ENCODE measurements at places on chromosomes 12 and 14. TPM values are rescaled to one million over a fixed set of nuclear protein-coding genes. Genes with fewer than 3 reads are reported as not detected.

GRCh38 chr12:54082397-54082892 is 28.8 kb downstream of the HOXC4 start:
- peak; percentile 45 for DNase-seq

GRCh38 chr14:102200690-102201352 is 61.1 kb downstream of the WDR20 start:
- DNase-seq, result no peak

- DNase-seq, result peak; percentile 33
Measured at GRCh38 chr12:38905480-38906351, at the start of gene CPNE8. TSS of gene CPNE8 (minus strand) at chr12:38905591. CDS start at chr12:38905534, 57 bp downstream.

GRCh38 chr12:67276421-67276820 is 7.3 kb downstream of the CAND1 start:
- no peak for DNase-seq

DNA sequence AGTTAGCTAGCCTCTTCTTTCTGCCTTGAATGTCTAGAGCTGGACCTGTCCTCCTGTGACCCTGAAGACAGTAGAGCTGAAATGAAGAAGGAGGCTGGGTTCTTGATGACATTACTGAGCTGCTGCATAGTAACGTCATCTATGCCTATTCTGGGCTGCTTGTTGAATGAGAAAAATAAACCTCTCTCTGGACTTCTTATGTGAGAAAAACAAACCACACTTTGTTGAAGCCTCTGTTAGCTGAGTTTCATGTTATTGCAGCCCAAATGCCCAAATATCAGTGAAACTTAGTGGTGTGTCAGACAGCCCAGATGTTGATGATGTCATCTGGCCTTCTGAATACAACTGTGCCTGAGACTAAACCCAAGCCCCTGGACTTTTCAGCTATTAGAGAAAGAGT is 67.0 kb upstream of the MAX start:
- no peak for DNase-seq

DNA sequence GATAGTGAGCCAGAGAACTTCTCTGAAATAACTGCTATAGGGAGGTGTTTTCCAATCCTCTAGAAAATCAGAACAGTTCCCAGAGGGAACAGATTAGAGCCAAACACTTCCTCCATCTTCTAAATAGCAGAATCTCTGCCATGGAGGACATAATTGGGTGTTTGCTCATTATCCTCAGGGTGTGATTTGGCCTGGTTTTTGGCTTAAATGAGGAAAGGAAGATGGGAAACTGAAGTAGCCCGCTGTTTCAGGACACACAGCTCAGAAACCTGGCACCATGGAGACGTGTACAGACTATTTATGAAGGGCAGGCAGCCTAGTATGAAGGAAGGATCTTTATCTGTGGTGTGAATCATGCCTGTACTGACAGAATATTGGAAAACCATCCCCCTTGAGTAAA is 231.7 kb upstream of the PRKD1 start:
- DNase-seq, result no peak

DNA sequence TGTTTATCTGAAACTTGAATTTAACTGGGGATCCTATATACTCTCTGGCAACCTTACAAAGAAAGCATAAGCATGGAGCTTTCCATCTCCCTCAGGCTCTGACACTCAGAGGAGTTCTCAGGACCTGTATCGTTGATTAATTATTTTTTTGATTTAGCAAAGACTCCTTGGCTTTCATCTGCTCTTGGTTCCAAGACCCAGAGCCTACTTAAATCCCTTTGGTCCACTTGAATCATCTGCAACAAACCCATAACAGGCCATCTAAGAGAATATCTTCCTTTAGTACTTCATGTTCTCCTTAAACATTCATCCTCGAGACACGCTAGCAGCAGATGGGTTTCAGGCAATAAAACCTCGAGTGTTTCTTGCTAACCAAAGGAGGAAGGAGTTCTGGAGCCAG is 85.4 kb downstream of the ZFP36L1 start:
- DNase-seq, result no peak

DNA sequence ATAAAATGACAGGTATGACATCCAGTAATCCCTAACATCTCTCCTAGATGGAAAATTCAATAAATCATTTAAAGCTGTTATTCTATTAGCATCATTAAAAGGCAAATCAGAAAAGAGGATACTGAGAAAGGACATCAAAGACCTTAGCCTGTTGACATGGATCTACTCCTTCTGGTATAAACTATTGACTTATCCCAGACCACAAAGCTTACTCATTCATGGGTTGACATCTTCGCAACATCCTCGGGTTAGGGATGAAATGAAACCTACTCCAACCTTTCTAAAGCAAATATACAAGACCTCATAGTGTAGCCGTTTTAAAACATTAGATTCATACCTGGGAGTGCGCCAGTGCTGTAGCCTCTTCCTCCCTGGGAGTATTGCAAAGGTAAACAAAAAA is 191.5 kb upstream of the BTG1 start:
- no peak for DNase-seq

DNA sequence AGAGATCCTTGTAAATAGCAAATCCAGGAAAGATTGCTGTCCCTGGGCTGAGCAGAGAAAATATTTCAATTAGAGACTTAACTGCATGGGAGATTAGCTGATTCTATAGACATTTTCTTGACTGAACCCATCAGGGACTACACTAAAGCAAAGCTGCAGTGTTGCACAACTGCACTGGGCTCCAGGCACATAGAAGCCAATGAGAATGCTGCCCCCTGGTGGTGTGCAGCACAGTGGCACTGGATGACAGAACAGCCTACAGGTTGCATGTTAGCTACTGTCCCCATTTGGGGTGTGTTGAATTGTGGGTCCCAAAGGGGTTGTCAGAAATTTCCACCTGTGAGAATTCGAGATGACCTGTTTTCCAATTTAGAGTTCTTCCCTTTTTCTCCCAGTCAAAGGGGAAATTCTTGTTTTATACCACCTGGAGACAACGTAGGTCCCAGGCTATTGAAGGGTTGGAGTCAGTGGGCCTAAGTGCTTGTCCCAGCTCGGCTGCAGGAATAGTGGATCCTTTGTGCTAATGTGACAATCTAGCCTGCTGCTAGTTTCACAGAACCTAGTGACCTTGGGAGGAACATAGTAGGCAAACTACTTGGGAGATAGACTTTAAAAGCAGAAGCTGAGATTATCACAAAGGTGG is 114.7 kb downstream of the SLC8A3 start:
- peak; percentile 55 for DNase-seq

GRCh38 chr12:32217354-32218310 is 111.0 kb downstream of the BICD1 start:
- DNase-seq, result no peak

DNA sequence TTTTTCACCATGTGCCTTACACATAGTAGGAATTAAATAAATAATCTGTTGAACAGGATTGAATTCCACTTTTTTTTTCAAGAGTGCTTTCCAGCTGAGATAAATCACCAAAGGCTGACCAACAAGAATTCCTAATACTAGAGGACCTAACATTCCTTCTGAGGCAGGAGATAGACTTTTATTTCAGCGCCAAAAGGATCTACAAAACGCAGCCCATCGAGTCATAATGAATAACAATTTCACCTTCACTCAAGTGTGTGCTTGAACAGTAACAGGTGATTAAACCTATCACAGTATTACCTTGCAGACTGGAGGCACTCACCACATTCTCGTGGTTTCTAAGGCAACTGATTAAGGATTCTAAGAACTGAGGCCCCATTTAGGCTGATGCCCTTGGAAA is 224.3 kb upstream of the ATP2B1 start:
- no peak for DNase-seq

- no peak for DNase-seq
Measured at GRCh38 chr14:105861985-105862465, 335.6 kb downstream of the TMEM121 start.

GRCh38 chr12:67459173-67459572 is 189.4 kb upstream of the DYRK2 start:
- DNase-seq, result no peak

DNA sequence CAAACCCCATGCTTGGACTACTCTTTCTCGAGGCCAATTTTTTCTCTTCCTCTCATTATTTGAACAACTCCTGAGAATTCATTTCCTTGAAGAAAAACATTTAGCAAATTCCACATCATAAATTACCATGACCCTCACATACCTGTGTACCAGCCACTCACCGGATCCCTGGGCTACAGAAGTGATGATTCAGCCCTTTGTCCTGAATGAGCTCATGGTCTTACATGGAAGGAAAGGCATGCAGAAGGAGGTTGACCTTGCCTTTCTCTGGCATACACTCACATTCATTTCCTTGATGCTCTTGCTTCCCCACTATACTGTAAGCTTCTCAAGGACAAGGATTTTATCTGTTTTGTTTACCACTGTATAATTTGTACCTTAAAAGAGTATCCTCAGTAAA is 191.5 kb downstream of the SLC5A8 start:
- DNase-seq, result no peak

Gene OR5AU1
- not detected for total RNA-seq

Gene TSPAN8
- 0.33 TPM for total RNA-seq

Gene RNASE7
- total RNA-seq, result not detected

Gene FAR2
- total RNA-seq, result 8.4 TPM

Gene ACVRL1
- not detected for total RNA-seq

Gene SLC39A5
- total RNA-seq, result 65.2 TPM

Gene SLC38A4
- 9.4 TPM for total RNA-seq

Data from progenitor cell of endocrine pancreas (in vitro differentiated cells).